ENCODE measurements at places on chromosomes 4 and X.

GRCh38 chr4:75412746-75413145 is 101.5 kb downstream of the RCHY1 start:
- no peak for DNase-seq

- no peak for DNase-seq
These were observed 124.4 kb downstream of the NAF1 start for GRCh38 chr4:163042306-163042705.

DNA sequence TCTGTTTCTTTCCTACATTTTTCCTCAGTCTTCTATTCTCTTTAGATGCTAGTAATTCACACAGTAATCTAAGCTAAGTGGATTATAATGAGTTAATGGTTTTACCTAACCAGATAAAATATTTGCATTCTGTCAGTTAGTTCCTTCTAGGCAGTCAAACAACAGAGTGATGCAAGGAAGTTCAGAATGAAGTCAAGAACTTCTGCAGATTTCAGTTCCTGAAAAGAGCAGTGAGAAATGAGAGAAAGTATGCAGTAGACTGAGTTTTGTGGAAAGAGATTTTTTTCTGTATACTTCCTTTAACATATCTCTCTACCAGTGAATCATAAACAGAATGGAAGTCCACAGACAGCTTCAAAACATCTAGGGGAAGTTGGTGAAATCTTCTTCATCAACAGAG is 774.0 kb upstream of the POU3F4 start:
- DNase-seq, result peak; percentile 6

DNA sequence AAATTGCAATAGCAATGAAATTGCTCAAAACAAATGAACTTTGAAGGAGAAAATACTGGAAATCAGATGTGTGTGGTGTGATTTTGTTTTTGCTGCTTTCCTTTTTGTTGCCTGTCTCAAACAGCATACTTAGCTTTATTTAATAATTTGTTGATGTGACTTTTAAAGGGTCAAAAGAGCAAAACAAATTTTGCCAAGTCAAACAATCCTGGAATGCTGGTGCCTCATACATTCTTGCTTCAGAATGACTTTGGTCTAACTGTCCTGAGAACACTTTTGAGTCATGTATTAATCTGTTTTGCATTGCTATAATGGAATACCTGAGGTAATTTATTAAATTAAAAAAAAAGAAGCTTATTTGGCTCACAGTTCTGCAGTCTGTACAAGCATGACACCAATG is 3.4 kb downstream of the PF4V1 start:
- no peak for DNase-seq

GRCh38 chrX:131821945-131822622 is 201.0 kb upstream of the STK26 start:
- no peak for DNase-seq

GRCh38 chrX:129845616-129846190 is 2.0 kb upstream of the ZDHHC9 start:
- no peak for DNase-seq

DNA sequence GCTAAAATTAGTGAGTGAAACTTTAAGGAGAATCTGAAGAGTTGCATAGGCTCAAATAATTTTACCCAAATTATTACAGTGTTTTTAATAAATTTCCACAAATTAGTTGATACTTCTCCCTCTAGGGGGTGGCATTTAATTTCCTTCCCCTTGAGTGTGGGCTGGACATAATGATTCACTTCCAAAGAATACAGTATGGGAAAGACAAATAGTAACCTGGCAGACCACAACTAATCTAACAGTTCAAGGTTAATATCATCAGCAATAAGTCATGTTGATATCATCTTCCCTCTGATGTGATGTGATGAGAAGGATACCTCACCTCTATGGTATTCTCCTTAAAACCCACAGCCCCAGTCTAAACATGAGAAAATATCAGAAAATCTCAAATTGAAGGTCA is 15.5 kb downstream of the PFKFB1 start:
- no peak for DNase-seq

- DNase-seq, result no peak
These were observed 1729.3 kb downstream of the C4orf33 start for GRCh38 chr4:130825284-130825683.

DNA sequence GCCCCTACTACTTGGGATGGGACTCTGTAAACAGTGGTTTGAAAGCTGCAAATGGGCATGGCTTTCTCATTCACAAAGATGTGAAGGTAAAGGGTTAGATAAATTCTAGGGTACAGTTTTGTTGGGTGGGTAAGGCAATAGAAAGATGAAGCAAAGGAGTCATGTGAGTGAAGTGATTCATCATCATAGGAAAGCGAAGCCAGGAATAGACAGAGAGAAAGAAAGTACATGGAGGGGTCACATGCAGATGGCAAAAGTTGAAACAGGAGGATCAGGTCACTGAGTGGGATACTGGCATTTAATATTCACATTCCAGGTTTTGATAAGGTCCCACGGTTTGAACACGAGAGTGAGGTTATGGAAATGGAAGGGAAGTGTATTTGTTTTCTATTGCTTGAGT is 8.2 kb upstream of the ABCG2 start:
- no peak for DNase-seq

GRCh38 chrX:74902806-74903205 is 22.4 kb downstream of the NEXMIF start:
- DNase-seq, result no peak

GRCh38 chr4:91826186-91826585 is 477.6 kb upstream of the GRID2 start:
- DNase-seq, result no peak

GRCh38 chr4:77450006-77450405 is 155.6 kb upstream of the CXCL13 start:
- DNase-seq, result no peak

- no peak for DNase-seq
These were observed 49.4 kb upstream of the GUCY1A1 start for GRCh38 chr4:155617296-155617695.

DNA sequence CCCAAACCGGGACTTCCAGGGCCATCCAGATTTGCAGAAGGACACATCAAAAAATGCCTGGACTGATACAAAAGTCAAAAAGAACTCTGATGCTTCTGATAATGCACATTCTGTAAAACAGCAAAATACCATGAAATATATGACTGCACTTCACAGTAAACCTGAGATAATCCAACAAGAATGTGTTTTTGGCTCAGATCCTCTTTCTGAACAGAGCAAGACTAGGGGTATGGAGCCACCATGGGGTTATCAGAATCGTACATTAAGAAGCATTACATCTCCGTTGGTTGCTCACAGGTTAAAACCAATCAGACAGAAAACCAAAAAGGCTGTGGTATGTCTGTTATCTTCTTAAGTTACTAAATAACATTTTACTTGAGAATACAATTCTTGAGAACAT is 9.2 kb downstream of the PLK4 start:
- DNase-seq, result no peak

DNA sequence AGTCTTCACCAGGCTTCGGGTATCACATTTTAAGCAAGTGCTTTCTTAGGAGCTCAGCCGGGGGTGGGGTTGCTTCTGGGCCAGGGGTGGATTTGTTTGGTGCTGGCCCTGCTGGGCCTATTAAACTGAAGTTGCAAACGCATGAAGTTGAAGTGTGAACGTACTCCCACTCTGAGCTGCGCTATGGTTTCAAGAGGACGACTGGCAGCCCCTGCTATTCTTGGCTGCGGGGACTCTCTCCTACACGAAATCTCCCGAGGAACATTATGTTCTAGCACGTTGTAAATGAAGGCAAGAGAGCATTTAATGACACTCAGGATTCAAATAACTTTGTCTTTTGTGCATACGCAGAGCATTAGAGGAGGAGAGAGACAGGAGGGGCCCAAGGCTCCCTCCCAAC is 401.3 kb upstream of the BOD1L1 start:
- DNase-seq, result no peak

DNA sequence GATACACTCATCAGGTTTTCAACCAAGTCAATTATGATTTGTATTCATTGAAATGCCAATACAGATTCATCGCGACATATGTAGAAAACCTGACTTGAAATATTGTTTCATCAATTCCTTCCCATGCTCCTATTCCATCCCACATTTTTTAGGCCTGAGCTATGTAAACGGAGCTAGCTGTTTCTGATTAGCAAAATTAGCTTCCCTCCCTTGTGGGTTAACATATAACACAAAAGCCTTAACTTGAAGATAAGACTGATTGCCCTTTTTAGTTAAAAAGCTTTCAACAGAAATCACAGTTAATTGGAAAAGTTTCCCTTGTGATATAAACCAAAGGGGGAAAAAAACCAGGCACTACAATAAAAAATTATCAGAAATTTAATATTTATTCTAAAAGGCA is 32.8 kb upstream of the DCLK2 start:
- no peak for DNase-seq

GRCh38 chrX:8969378-8969777 is 64.5 kb downstream of the FAM9B start:
- DNase-seq, result no peak

DNA sequence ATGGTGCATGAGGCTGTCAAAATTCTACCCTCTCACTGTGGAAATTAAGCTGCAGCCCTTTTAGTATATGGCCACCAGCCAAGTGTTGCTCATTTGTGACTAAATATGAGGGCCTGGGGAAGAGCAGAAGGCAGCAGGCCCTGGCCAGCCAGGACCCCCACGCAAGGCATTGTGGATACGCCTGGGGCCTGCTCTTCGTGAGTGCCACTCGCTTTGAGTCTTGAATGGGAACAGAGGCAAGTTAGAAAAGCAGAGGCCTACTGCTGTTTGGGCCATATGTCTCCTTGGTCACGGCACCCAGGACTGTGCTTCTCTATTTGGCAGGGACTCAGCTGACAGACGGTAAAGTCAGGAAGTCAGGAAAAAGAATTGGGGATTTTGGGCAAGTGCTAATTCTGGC is 10.9 kb downstream of the RTL5 start:
- DNase-seq, result no peak

DNA sequence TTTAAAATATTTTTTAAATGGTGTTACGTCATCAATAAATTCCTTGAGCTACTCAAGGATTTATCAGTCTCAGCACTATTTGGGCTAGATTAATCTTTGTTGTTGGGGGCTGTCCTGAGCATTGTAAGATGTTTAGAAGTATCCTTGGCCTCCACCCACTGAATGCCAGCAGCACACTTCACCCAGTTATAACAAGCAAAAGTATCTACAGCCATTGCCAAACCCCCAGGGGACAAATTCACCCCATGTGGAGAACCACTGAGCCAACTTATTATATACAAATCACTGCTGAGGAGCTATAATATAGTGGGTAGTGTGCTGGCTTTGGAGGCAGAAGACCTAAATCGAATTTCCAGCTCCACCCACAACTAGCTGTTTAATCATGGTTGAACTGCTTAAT is 58.3 kb downstream of the ATP10D start:
- no peak for DNase-seq

- no peak for DNase-seq
These were observed 35.5 kb upstream of the SPATA4 start for GRCh38 chr4:176230836-176231235.

- peak; percentile 62 for DNase-seq
These were observed 3.9 kb downstream of the MAML3 start for GRCh38 chr4:140149846-140150635.

DNA sequence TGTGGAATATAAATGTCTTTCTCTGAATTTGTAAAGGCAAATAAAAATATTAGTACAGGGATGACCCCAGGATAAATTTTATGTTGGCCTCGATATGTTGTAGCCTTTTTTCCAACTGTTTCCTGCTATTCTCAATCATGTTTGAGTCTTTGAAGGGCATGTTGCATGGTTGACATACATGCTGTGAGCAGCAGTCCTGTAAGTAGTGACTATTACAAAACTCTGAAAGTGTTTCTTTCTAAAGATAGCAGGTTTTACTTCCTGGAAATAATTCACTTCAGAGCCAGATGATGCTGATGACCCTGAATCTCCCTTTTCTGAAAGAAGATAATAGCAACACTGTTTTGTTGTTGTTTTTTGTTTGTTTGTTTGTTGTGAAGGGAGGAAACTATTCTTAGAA is 393.0 kb upstream of the GNPDA2 start:
- DNase-seq, result no peak

- DNase-seq, result no peak
These were observed 43.1 kb upstream of the UCP1 start for GRCh38 chr4:140611854-140612253.

- no peak for DNase-seq
These were observed 668 bp upstream of the PTCHD1 start for GRCh38 chrX:23333842-23334520.

- peak; percentile 46 for DNase-seq
These were observed at the start of gene UCHL1 for GRCh38 chr4:41256740-41257256. Gene UCHL1 (plus strand): TSS chr4:41256928. CDS start chr4:41256977, 49 bp downstream.

- DNase-seq, result no peak
These were observed 50.6 kb upstream of the ACSL4 start for GRCh38 chrX:109783701-109784079.

GRCh38 chrX:109274806-109275205 is 207.1 kb downstream of the GUCY2F start:
- no peak for DNase-seq

DNA sequence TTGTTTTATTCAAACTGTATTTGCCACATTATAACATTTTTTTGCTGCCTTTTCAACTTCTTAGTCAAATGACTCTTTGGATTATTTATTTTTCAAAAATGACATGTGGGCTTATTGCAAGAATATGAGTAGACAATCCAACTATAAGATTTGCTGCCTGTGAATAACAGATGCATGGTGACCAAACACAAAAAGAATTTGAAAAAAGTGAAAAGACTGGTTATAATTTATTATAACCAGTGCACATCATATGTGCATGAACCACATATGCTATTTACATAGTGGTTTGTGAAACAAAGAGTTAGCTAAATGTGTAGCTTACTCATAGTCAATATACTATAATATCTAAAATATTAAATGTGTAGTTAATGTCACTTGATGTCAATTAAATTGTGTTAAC is 2086.8 kb downstream of the ARAP2 start:
- DNase-seq, result no peak

- no peak for DNase-seq
These were observed 2.7 kb downstream of the ZNF330 start for GRCh38 chr4:141223418-141223817.

DNA sequence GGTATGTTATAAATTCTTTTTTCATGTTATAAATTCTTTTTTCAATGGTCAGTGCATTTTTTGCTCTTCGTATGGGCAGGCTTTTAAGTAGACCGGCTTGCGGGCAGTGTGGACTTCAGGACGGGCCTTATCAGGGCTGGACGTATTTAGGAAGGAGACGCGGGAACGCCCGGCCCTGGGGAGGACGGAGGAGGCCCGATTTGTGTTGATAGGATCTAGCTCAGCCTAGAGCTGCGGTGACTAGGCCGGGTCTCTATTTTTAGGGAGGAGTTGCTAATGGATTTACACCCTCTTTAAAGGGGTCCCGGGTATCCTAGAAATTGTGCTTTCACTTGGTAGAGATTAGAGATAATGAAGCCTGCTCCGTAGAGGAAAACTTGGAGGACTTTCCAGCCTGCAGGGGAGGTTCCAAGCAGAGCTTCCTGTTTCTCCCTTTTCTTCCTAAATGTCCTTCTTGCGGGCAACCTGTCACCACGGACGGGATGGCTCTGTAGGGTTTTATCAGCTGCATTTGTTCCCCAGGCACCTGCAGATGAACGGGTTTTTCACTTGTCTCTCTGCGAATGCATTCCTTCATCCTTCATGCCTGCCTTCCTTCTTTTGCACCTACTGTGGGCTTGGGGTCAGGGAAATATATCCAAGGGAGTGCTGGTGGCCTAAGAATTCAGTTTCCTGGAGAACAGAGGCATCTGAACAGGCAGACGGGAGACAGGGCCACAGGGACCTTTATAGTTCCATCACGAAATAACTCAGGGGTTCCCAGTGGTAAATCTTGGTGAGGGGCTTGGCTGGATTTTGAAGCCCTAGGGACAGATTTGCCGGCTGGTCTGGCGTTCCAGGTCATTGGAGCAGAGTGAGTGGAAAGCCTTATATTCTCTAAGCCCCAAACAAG is 1.4 kb downstream of the CD99 start:
- no peak for DNase-seq

All from globus pallidus (tissue), 1 donor.